ENCODE measurements at places on chromosomes 6 and 20. TPM values are rescaled to one million over a fixed set of nuclear protein-coding genes. Genes with fewer than 3 reads are reported as not detected.

DNA sequence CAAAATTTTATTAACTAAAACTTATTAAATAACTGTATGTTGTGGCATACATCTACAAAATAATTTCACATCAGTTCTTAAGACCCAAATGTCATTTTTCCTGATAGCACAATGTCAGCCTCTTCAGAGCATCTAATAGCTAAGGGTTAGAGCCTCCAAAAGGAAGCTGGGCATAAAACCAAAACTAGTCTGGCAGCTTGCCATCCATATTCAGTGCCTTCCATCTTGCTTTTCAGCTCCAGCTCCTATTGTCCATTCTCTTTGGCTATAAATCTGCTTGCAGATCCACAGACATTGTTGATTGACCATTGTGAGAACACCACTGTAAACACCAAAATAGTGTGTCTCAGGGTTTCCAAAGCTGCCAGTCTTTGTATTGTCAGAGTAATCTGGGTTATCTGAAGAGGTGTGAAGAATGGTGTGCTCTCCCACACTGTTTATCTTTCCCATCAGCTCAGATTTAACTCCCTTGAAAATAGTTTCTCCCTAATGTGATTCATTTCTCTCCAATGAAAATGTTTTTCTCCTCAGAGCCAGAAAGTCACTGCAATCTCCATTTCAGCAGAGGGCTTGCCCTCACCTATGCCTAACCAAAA lies 154.8 kb upstream of the KCNQ5 start:
- H3K36me3 ChIP-seq, result no peaks in the 10 kb centered on the region
- H3K4me3 ChIP-seq, result no peak overlapping the region
- H3K4me1 ChIP-seq, result peaks cover 41% of the 10 kb centered on the region
- H3K27me3 ChIP-seq, result no peaks in the 10 kb centered on the region
- DNase-seq, result no peak

DNA sequence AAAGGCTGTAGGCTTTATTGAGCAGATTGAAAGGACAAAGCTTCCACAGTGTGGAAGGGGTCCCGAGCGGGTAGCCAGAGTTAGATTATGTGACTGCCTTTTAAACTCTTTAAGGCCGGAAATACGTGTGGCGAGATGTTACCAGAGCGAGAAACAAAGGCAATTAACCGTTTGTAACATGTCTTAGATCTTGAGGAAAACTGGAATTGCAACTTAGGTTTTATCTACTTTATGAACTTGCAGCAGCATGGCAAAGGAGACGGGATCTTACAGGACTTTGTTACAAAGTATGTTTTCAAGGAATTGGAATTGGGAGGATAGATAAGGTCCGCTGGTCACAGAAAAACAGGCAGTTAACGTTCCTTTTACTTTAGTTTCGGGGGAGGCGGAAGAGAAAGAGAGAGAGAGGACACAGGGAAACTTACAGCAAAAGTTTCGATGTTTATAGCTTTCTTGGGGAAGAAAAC lies 594.7 kb upstream of the ADGRB3 start:
- no peaks in the 10 kb centered on the region for H3K36me3 ChIP-seq
- no peak overlapping the region for H3K27ac ChIP-seq
- no peak for DNase-seq
- no peaks in the 10 kb centered on the region for H3K4me1 ChIP-seq

The C20orf202 gene
- total RNA-seq, result not detected

- no peaks in the 10 kb centered on the region for H3K36me3 ChIP-seq
- no peak for DNase-seq
- peak overlapping the region; percentile 78 for H3K4me3 ChIP-seq
- H3K27ac ChIP-seq, result no peak overlapping the region
Observed at GRCh38 chr6:24493945-24494820, 586 bp upstream of the ALDH5A1 start.

GRCh38 chr6:108097882-108098281 lies 23.3 kb upstream of the OSTM1 start:
- DNase-seq, result no peak
- no peaks in the 10 kb centered on the region for H3K36me3 ChIP-seq
- H3K27me3 ChIP-seq, result peaks cover 22% of the 10 kb centered on the region
- no peak overlapping the region for H3K4me3 ChIP-seq
- H3K4me1 ChIP-seq, result no peaks in the 10 kb centered on the region

GRCh38 chr20:55009066-55009465 lies 533.7 kb downstream of the DOK5 start:
- no peaks in the 10 kb centered on the region for H3K4me1 ChIP-seq
- H3K27ac ChIP-seq, result no peak overlapping the region
- H3K27me3 ChIP-seq, result no peaks in the 10 kb centered on the region
- DNase-seq, result no peak

The SLC24A3 gene
- total RNA-seq, result not detected

DNA sequence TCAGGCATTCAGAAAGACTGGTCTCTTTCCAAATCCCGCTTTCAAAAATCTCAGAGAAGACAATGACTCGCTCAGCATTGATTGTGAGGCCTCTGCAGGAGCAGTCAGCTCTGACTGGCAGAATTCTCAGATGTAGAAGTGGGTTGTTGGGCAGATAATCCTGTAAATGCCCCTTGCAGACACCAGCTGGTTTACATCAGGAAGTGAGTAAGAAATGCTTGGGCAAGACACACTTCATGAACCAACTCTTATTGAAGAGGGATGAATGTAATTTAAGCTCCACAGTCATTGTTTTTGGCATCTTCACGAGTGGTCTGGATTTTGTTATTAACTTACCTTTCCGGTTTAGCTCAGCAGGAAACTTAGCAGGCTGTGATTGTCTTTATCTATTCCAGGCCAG lies 166.6 kb downstream of the PLCB4 start:
- 0 out of 2 replicates have a peak overlapping the region, but pooled peaks have one; percentile 12 for H3K27ac ChIP-seq
- peak; percentile 79 for DNase-seq
- no peak overlapping the region for H3K4me3 ChIP-seq

The CCM2L gene
- total RNA-seq, result not detected

DNA sequence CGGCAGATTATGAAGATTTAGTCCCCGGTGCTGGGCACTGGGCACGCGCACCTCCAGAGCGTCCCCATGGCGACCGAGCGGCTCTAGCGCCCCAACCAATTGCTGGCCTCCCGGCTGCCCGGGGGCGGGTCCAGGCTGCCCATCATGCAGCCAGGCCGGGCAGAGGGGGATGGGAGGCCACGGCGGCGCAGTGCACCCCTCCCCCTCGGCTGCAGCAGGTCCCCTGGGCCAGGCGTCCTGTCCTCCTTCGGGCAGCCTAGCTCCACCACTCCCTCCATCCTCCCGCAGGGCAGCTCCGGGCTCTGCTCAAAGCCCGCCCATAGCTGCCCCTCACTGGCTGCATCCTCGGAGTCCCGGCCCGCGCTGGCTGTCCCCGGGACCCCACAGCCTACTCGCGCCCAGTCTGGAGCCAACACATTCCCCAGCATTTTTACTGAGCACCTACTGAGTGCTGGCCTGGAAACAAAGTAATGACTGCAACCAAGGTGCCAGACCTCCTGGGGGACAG lies 99.4 kb downstream of the ASXL1 start:
- H3K36me3 ChIP-seq, result no peaks in the 10 kb centered on the region
- peak overlapping the region; percentile 70 for H3K4me3 ChIP-seq
- no peaks in the 10 kb centered on the region for H3K27me3 ChIP-seq
- no peak overlapping the region for H3K27ac ChIP-seq

- no peak for DNase-seq
- 0 out of 2 replicates have a peak, but pooled peaks cover 5% of the 10 kb centered on the region for H3K36me3 ChIP-seq
- no peaks in the 10 kb centered on the region for H3K27me3 ChIP-seq
- no peak overlapping the region for H3K4me3 ChIP-seq
- peaks cover 11% of the 10 kb centered on the region for H3K4me1 ChIP-seq
- H3K27ac ChIP-seq, result no peak overlapping the region
Observed at GRCh38 chr6:161056451-161056850, 64.9 kb downstream of the MAP3K4 start.

GRCh38 chr20:45300961-45301360 lies 5.7 kb upstream of the RBPJL start:
- H3K4me1 ChIP-seq, result no peaks in the 10 kb centered on the region
- no peak overlapping the region for H3K27ac ChIP-seq
- no peak overlapping the region for H3K4me3 ChIP-seq
- H3K27me3 ChIP-seq, result no peaks in the 10 kb centered on the region
- peak; percentile 53 for DNase-seq

GRCh38 chr6:169417101-169417500 lies 163.5 kb upstream of the THBS2 start:
- no peak overlapping the region for H3K27ac ChIP-seq
- no peaks in the 10 kb centered on the region for H3K27me3 ChIP-seq
- no peak for DNase-seq
- H3K36me3 ChIP-seq, result no peaks in the 10 kb centered on the region
- no peak overlapping the region for H3K4me3 ChIP-seq

- H3K4me3 ChIP-seq, result no peak overlapping the region
- no peak overlapping the region for H3K27ac ChIP-seq
- no peaks in the 10 kb centered on the region for H3K27me3 ChIP-seq
- no peaks in the 10 kb centered on the region for H3K4me1 ChIP-seq
- H3K36me3 ChIP-seq, result no peaks in the 10 kb centered on the region
Observed at GRCh38 chr6:111254004-111254778, 166.9 kb downstream of the SLC16A10 start.

DNA sequence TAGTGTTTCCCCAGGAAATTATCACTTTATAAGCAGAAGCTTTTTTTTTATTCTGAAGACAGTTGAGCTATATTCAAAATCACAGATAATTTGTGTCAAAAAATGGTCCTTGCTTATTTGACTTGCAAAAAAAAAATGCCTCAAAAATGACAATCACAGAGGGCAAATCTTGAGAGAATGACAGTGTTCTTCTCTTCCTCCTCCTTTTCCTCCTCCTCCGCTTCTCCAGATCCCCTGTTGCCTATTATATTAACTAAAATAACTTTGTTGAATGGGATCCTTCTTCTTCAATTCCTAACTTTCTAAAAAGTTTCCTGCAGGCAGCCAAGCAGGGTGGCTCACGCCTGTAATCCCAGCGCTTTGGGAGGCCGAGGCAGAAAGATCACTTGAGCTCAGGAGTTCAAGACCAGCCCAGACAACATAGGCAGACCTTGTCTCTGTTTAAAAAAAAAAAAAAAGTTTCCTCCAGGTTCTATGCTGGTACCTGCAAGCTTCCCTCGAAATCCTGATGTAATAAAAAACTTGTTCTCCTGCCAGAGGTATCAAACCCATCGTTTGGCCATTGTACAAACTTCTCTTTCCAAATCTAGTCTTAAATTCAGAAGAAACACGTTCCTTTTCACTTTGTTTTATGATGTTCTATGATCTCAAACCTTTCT lies 128.6 kb downstream of the IPCEF1 start:
- no peak overlapping the region for H3K4me3 ChIP-seq
- no peaks in the 10 kb centered on the region for H3K4me1 ChIP-seq
- H3K27ac ChIP-seq, result no peak overlapping the region
- no peaks in the 10 kb centered on the region for H3K36me3 ChIP-seq
